ENCODE measurements at places on chromosomes 4 and X.

DNA sequence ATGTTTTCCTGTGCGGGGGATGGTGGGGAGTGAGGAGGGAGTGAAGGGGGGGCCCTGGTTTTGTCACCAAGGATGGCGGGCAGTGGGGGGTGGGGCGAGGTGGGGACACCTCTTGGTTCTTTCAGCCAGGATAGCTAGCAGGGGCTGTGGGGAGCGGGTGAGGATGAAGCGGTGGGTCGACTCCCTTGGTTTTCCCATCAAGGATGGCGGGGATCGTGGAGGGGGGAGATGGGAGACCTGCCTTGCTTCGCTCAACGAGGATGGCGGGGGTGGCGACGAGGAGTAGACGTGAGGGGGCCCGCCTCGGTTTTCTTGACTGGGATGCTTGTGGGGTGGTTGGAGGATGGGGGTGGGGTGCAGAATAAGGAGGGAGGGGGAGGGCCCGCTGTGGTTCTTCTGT is 643 bp downstream of the FHL1 start:
- DNase-seq, result no peak

GRCh38 chr4:54779036-54779435 is 121.3 kb downstream of the KIT start:
- DNase-seq, result no peak

- no peak for DNase-seq
These were observed 697 bp downstream of the SRPK3 start for GRCh38 chrX:153781428-153782047.

DNA sequence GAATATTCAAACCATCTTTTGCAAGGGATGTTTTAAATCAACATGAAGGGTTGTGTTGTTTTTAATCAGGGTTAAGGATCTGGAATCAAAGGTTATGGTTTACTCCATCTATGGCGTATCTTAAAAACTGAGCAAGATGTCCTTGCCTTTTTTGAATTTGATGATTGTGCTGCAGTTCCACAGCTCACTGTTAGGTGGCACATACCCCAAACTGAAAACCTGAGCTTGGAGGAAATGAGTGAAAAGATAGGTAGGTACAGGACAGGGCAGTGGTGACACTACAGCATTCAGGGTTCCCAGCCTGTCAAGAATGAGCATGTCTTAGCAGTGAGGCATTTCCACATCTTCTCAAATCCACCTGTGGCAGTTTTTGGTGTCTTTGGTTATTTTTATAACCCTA is 13.1 kb upstream of the EOLA1 start:
- no peak for DNase-seq

GRCh38 chrX:9992061-9992460 is 24.9 kb downstream of the CLDN34 start:
- no peak for DNase-seq

- no peak for DNase-seq
These were observed 17.7 kb downstream of the RGS12 start for GRCh38 chr4:3310301-3311094.

DNA sequence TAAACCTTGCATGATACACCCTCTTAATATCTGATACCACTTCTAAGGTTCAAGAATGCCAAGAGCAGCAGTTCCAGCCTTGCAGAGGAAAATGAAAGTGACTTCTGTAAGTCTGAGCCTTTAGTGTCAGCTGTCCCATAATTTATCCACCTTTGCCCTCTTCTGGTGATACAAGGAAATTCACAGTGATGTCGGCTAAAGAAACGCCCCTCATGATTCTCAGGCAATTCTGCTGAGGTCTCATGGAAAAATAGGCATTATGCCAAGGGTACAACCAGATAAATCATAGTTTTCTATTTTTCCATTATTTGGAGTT is 172.2 kb upstream of the CXCL13 start:
- no peak for DNase-seq

GRCh38 chr4:2794486-2795299 is 1.8 kb downstream of the SH3BP2 start:
- peak; percentile 46 for DNase-seq

GRCh38 chrX:79080141-79080540 is 64.3 kb upstream of the GPR174 start:
- DNase-seq, result no peak

GRCh38 chrX:109622270-109622669 is 2.7 kb downstream of the KCNE5 start:
- no peak for DNase-seq

- DNase-seq, result no peak
These were observed 6.4 kb downstream of the TRO start for GRCh38 chrX:54926978-54927377.

DNA sequence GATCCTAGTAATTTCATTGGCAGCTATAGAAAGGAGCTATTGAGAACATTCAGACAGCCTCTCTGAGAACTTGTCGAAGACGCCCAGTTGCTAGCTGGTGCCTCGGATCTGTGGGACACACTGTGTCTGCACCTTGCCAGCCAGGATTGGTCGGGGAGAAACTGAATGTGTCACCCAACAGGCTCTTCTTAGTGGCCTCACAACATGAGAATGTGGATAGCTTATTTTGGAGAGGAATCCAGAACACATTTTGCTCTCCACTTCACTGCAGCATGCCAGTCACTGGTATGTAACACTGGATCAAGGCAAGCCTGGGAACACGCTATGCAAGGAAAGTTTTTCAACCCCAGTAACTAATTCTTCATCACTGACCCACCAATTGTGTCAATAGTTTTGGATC is 89.5 kb upstream of the TRPC3 start:
- DNase-seq, result no peak

DNA sequence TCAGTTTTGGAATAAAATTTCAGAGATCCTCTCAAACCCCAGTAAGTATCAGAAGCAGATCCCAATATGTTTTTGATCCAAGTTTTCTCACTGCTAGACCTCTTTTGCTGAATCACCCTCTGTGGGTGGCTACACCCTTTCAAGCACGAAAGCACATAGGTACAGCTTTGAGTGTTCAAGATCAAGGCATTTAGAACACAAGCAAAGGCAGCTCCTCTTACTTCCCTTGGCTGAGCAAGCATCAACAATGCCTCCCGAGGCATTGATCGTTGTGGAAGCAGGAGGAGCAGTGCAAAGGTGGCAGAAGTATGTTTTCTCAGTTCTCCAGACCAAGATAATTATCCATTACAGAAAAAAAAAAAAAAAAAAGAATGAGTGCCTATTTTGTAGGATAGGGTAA is 72.0 kb upstream of the TSPAN7 start:
- DNase-seq, result no peak

GRCh38 chr4:101644516-101644915 is 146.0 kb upstream of the BANK1 start:
- DNase-seq, result no peak

- DNase-seq, result no peak
These were observed 9.6 kb downstream of the ODAPH start for GRCh38 chr4:75565481-75565880.

GRCh38 chr4:34943741-34944386 is 1300.5 kb downstream of the ARAP2 start:
- no peak for DNase-seq

GRCh38 chr4:138677212-138677611 is 338.4 kb upstream of the NOCT start:
- DNase-seq, result no peak

GRCh38 chr4:113294908-113295307 is 245.5 kb downstream of the ANK2 start:
- no peak for DNase-seq

- DNase-seq, result no peak
These were observed 65.3 kb upstream of the WDR1 start for GRCh38 chr4:10181745-10182445.

- no peak for DNase-seq
These were observed 910 bp downstream of the HPGDS start for GRCh38 chr4:94341481-94342370.

DNA sequence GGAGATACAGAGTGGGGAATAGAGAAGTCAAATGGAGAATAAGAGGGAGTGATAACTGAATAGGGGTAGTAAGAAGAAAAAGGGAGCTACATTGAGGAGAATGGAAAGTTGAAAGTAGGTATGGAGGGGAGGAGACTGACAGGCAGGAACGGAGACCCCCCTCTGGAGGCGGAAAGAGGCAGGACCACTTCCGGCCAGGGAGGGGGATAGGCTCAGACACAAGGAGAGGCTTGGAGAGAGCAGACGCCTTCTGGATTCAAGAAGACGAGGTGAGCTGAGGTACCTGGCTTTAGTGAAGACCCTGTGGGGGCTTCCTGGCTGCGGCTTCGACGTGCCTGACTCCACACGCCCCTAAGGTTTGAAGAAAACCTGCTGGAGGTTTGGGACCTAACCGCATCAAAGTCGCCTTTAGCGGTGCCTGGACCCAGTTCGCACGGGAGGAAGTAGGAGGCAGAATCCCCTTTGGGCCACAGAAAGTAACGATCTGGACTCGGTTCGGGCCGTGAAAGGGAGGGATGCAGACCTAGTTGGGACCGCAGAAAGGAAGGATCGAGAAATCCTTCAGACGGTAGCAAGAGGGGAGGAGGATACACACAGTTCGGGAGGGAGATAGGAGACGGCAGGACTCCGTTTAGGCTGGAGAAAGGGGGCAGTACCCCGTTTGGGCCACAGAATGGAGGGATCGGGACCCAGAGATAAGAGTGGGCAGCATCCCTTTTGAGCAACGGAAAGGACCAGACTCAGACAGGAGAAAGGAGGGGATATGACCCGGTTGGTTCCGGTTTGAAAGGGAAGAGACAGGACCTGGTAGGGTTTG is at the start of gene TRO:
TRO (plus strand) TSS at position 215 of the 817 bp plus-strand sequence. CDS start 1,423 bp downstream, outside the sequence.
- no peak for DNase-seq

- no peak for DNase-seq
These were observed 71.3 kb upstream of the MED14 start for GRCh38 chrX:40806513-40807220.

DNA sequence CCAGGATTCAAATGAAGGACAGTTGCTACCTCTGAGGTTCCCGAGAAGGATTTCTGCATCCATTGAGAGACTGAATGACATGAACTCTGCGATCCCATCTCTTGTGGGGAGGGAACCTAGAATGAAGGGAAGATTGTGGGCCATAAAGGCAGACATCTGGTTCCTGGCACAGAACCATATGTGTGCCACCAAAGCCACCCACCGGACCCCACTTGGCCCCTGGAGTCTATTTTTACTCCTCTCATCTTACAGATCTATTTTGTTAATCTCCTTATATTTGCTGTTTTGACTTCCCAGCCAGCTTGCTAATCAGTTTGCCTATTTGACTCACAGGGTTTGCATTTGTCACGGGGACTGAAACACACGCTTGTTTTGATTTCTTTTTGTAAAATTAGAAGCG is 7.3 kb downstream of the SOD3 start:
- DNase-seq, result no peak

DNA sequence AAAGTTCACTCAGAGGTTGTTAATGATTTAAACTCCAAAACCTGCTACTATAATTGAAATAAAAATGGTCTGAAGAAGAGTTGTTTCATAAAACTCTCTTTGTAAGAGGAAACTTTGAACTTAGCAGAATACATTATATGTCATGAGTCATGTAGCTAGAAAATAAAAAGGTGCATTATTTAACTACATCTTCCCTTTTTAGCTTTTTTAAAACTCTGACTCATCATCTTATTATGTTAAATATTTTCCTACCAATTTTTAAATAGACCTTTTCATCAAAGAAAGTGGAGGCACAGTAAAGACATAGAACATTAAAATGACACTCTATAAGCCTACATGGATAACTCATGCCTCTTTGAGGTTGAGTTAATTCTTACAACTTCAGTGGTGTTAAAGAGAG is 1.2 kb upstream of the ZNF827 start:
- no peak for DNase-seq

DNA sequence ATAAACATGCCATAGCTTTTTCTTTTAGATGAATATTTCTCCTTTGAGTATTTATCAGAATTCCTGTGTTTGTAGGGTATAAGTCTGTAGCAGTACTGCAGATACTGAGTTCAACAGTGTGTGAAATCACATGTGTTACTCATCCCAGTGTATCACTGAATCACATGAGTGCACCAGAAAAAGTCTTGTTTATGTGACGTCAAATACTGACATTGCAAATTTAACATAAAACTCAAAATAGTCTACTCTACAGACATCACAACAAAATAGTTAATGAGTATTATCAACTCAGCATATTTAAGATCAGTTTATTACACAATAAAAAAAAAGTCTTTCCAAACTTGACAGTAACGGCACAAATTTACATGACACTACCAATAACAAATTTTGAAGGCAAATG is 221.3 kb downstream of the DCTD start:
- no peak for DNase-seq

DNA sequence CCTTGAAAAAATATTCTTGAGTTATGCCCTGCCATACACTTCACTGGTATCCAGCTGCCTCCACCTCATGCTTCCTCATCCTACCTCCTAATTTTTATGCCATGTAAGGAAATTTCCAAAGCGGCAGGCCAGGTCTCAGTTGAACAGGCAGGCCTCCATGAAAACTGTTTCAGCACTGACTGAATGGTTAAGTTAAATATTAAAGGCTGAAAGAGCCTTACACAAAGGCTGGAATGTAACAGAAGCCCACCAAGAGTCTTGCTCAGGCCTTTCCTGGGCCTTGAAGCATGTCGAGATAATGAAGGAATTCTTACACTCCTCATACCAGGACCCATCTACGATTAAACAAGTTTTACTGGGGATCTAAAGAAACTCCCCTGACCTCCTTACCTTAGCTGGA is 359.6 kb upstream of the NOCT start:
- DNase-seq, result no peak

DNA sequence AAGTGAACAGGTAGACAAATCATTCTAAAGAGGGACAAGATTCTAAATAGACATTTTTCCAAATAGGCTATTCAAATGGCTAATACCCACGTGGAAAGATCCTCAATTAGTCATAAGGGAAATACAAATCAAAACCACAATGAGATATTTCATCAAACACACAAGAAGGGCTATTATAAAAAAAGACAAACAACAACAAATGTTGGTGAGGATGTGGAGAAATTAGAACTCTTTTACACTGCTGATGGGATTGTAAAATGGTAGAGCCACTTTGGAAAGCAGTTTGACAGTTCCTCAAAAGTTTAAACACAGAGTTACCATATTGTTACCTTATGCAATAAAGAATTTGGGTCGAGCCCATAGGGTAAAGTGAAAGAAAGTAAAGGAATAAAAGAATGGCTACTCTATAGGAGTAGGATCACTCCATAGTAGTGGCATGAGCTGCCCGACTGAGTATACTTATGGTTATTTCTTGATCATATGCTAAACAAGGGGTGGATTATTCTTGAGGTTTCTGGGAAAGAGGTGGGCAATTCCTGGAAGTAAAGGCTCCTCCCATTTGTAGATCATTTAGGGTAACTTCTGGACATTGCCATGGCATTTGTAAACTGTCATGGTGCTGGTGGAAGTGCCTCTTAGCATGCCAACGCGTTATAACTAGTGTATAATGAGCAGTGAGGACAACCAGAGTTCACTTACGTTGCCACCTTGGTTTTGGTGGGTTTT is 58.9 kb upstream of the FAM9C start:
- DNase-seq, result no peak

Measured in T1000 (cell line).